Upper lobe of right lung (tissue), 1 donor: ENCODE measurements at places on chromosomes 11 and 22.

GRCh38 chr11:113649311-113649710 is 56.8 kb downstream of the TMPRSS5 start:
- no peak for DNase-seq

DNA sequence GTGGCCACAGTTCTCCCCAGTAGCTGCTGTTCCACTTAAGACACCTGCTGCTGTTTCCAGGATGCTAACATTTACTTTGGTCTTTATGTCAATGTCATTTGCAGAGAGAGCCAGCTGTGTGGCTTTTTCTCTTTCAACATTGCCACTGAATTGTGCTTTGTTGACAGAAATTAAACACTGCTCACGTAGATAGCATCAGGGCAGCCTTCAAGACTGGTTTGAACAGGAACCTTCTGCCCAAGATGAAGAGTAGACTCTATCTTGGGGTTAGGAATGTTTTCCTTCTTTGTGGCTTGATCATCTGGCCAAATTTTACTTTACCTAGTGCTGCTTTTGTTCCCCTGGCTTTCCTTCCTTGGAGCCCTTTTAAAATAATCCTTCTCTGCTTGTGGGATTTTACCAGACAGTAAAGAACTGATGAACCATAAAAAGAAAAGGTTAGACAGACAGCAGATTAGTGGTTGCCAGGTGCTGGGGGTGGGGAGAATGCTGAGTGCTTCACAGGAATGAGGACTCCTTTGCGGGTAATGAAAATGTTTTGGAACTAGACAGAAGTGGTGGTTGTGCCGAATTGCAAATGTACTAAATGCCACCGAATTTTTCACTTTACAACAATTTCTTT is 22.7 kb upstream of the XBP1 start:
- DNase-seq, result no peak

GRCh38 chr11:87466223-87466622 is 428.5 kb downstream of the TMEM135 start:
- DNase-seq, result no peak

DNA sequence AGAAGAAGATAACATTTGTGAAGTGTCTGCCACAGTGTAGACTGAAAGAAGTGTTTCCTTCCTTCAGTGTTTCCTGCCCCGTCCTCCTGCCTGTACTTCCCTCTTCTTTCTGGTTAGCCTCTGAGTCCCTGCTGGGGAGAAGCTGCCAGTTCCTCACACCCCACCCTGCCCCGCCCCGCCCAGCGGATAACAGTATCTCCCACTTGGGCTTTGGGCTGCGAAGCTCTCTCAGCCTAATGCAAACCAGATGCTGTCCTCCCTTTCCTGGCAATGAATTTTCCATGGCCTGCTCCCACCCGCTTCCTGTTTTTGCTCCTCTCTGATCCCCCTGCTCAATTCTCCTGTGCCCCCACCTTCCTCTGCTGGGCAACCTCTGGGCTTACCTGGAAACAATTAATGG is 5.2 kb upstream of the RAB3IL1 start:
- DNase-seq, result no peak

DNA sequence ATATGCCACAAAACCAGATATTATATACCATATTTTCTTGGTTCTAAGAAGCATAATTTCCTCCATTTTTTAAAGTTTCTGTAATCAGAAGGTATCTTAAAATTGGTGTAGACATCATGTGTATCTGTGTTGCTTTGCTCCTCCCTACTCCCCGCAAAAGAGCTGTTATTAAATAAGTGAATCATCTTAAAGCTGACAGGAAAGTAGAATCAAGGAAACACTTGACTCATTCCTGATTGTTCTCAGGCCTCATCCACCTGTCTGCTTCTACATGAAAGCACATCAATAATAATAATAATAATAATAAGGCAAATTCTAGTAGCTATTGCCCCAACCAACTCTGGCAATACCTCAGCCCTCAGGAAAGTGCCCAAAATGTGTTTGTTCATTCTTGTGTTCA is 26.2 kb upstream of the GUCY1A2 start:
- no peak for DNase-seq

DNA sequence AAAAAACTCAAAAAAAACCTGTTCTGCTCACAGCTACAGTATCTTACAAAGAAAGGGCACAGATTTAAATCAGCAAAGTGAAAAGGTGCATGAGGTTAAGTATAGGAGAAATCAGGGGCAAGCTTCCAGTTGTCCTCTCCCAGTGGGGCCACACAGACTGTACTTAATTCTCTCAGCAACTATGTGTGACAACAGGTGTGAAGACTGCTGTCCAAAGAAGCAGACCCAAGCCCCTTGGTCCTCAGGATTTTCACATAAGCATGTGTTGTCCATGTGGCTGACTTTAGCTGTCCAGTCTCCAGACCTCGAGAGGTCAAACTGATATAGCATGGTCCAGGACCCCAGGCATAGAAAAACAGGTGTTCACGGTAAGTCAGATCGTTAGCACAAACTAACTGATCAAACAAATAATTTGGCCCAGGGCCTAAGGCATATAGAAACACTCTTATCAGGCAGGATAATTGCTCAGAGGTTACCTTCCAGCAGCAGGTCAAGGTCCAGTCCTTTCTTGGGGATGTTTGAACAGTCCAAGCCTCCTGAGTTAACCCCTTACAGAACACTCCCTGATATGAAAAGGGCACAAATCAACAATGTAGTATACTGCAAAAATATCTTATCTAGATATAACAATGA is 21.1 kb upstream of the CSTF3 start:
- DNase-seq, result no peak
